Endothelial cell (in vitro differentiated cells): ENCODE measurements at places on chromosomes 16 and 17.

DNA sequence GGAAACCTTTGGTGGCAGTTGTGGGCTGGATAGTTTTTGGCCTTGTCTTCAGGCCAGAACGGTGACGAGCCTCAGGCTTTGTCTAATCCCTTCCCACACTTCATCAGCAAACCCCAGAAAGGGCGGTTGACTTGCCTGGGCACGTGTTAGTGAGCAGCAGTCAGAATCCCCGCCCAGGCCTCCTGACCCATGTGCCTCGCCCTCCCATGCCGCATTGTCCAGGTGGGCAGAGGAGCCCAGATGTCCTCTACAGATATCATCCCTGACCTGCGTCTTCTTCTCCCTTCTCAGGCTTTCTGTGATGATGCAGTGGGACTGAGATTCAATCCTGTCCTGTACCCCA, 82.5 kb downstream of the OR1D5 start:
- peaks cover 5% of the 10 kb centered on the region for H3K4me1 ChIP-seq
- H3K4me3 ChIP-seq: no peak overlapping the region
- peaks cover 4% of the 10 kb centered on the region for H3K36me3 ChIP-seq
- DNase-seq: no peak

DNA sequence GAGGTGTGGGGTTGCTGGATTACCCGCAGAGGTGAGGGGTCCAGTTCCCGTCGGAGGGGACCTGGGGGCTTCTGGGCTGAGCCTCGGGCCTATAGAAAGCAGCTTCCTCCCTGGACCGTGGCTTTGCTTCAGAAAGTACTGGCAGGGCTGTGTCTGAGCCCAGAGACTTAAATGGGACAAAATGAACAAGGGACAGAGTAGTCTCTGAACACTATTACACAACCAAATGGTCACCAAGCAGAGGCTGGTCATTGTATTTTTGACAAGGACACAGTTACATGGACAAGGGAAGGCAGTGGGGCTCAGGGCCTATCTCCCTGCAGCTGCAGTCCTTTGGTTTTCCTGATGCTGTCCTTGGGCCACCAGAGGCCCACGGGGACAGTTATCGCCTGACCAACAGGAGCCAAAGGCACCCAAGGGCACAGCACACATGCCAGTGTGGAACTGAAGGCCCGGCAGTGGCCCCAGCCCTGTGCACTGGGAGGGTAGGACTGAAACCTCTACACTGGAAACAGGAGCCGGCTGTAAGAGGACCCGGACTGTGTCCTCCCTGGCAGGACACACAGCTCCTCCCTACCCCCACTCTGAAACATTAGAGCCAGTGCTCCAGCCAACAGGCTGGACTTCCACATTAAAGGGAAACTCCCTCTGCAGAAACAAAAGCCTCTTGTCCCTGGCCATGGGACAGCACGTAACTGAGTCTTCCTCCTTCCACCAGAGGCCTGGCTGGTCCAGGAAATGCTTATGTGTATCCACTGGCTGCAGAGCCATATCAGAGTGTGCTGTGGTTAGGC, 26.0 kb upstream of the ERN1 start:
- H3K36me3 ChIP-seq: peaks cover 15% of the 10 kb centered on the region
- peaks cover 2% of the 10 kb centered on the region for H3K27me3 ChIP-seq
- no peak overlapping the region for H3K4me3 ChIP-seq

- H3K27me3 ChIP-seq: peaks cover 2% of the 10 kb centered on the region
- peaks cover 13% of the 10 kb centered on the region for H3K4me1 ChIP-seq
- H3K36me3 ChIP-seq: no peaks in the 10 kb centered on the region
- H3K27ac ChIP-seq: no peak overlapping the region
These were observed 18.5 kb upstream of the TERF2 start for GRCh38 chr16:69404275-69404805.

DNA sequence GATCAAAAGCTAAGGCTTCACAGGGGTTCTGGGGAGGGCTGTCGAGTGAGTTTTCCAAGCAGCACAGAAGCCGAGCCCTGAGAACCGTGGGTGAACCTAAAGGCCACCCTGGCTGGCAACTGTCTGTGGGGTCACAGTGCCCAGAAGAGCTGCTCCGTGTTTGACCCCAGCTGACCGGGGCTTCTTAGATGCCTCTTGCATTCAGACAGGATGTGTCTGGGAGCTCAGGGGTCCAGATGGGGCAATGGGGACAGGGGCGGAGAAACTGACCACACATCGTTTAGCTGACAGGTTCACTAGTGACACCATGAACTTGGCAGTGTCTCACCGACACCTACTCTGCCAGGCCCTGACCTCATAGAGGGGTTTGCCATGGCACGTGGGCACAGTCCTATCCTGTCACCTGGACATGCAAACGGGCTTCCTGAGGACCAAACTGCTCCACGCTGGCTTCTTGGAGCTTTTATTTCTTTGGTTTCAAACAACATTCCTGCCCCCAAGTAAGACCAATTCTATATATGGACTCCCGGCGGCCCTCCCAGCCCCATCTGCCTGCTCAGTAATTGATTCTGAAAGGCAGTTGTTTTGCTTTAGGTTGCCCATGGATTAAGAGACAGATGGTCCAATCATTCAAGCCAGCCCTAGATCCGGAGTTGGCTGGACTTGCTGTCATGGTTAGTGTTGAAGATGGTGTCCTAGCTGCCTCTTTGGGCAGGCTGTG, 22.2 kb downstream of the WSCD1 start:
- peaks cover 38% of the 10 kb centered on the region for H3K36me3 ChIP-seq
- no peak for DNase-seq
- peaks cover 8% of the 10 kb centered on the region for H3K27me3 ChIP-seq
- no peak overlapping the region for H3K4me3 ChIP-seq
- H3K4me1 ChIP-seq: peaks cover 9% of the 10 kb centered on the region

GRCh38 chr17:11948789-11949188, 48.5 kb downstream of the ZNF18 start:
- no peak overlapping the region for H3K27ac ChIP-seq
- H3K4me1 ChIP-seq: peaks cover 4% of the 10 kb centered on the region
- H3K36me3 ChIP-seq: no peaks in the 10 kb centered on the region
- no peak overlapping the region for H3K4me3 ChIP-seq
- no peak for DNase-seq

DNA sequence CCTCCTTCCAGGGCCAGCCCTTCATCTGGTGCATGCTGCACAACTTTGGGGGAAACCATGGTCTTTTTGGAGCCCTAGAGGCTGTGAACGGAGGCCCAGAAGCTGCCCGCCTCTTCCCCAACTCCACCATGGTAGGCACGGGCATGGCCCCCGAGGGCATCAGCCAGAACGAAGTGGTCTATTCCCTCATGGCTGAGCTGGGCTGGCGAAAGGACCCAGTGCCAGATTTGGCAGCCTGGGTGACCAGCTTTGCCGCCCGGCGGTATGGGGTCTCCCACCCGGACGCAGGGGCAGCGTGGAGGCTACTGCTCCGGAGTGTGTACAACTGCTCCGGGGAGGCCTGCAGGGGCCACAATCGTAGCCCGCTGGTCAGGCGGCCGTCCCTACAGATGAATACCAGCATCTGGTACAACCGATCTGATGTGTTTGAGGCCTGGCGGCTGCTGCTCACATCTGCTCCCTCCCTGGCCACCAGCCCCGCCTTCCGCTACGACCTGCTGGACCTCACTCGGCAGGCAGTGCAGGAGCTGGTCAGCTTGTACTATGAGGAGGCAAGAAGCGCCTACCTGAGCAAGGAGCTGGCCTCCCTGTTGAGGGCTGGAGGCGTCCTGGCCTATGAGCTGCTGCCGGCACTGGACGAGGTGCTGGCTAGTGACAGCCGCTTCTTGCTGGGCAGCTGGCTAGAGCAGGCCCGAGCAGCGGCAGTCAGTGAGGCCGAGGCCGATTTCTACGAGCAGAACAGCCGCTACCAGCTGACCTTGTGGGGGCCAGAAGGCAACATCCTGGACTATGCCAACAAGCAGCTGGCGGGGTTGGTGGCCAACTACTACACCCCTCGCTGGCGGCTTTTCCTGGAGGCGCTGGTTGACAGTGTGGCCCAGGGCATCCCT, 7.4 kb downstream of the NAGLU start:
- H3K36me3 ChIP-seq: peaks cover 12% of the 10 kb centered on the region
- peaks cover 10% of the 10 kb centered on the region for H3K4me1 ChIP-seq
- H3K4me3 ChIP-seq: no peak overlapping the region
- peaks cover 14% of the 10 kb centered on the region for H3K27me3 ChIP-seq
- DNase-seq: no peak

- peaks cover 44% of the 10 kb centered on the region for H3K27me3 ChIP-seq
- no peak overlapping the region for H3K27ac ChIP-seq
- H3K4me3 ChIP-seq: no peak overlapping the region
- no peak for DNase-seq
These were observed 1.2 kb downstream of the ZACN start for GRCh38 chr17:76079956-76080767.
